ENCODE measurements at places on chromosomes 5 and 9.

GRCh38 chr9:18126831-18127498 lies 347.0 kb upstream of the ADAMTSL1 start:
- DNase-seq, result no peak

DNA sequence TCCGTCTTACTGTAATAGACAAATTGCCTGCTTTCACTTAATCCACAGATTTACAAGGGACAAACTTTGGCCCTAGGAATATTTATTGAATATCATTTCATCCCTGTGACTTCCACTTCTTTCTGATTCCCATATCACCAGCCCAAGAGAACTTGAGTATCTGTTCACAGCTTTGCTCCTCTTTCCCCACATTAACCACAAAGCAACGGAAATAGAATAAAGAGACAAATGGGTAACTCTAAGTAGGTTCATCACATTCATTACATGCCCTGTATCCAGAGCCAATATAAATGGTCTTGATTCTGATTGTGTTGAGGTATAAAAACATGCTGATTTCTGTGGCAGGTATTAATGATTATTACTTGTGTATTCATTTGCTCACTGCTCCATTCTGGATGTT lies 41.9 kb downstream of the TMEM252 start:
- DNase-seq, result no peak

DNA sequence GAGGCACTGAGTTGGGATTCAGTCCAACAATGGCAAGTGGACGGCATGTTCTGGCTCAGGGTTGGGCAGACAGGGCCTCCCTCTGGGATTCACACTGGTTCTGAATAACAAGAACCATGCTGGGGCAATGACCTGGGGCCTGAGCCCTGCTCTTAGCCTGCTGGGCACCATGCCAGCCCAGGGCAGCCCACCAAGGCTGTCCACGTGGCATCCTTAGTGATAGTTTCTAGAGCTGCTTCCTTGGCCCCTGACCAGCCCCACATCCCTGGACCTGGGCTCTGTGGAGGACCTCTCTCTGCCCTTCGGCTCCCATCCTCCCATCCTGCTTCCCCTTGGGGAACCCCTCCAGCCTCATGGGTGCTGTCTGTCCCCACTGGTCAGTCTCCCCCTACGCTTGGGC lies 22.3 kb upstream of the OLFM1 start:
- no peak for DNase-seq

- no peak for DNase-seq
Observed at GRCh38 chr5:180130291-180130869, 58.8 kb upstream of the RNF130 start.

DNA sequence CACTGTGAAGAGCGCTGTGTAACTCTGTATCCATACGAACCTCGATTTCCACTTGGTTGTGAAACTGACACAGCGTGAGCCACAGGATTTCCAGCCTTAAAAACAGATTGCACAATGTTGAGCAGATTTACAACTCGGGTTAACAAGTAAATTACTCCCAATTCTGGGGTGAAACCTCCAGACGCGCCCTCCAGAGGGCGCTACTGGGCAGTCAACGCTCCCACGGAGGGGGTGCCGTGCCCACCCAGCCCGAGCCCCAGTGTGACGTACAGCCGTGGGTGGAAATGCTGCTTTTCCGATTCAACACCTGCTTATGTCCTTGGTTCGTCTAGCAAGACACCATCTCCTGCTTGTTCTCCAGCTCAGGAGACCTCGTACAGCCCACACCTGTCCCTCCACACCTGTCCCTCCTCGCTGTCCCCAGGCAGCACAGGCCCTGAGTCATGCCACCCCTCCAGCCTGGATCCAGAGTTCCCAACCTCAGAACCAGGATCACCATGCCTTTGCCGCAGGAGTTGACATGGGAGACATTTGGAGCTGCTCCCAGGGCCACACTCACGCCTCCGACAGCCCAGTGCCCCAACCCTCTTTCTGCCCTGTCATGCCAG lies 34.4 kb upstream of the SLC6A3 start:
- DNase-seq, result no peak

- DNase-seq, result no peak
Observed at GRCh38 chr9:97504381-97505216, 3.1 kb downstream of the TMOD1 start.

DNA sequence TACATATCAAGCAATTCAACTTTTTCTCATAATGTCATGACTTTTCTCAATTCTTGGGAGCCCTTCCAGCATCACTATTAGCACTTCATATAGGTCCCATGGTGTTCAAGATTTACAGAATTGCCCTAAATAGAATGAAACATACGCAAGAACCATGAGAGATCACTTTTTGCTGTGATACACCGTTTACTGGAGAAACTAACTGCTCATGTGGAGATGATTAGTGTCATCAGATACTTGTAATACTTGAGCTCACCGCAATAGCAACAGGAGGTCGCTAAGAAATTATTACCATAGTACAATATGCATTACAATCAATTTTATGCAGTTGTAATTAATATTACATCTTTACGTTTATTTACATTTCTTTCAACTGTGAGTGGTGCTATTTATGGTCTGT lies 4.8 kb upstream of the PCSK5 start:
- no peak for DNase-seq

All from activated CD4-positive, alpha-beta T cell treated with anti-CD3 and anti-CD28 coated beads for 24 hours (primary cell).